ENCODE measurements at places on chromosomes 16 and 17.

- DNase-seq = peak; percentile 79
These were observed 792 bp upstream of the RAC3 start for GRCh38 chr17:82030470-82031302.

DNA sequence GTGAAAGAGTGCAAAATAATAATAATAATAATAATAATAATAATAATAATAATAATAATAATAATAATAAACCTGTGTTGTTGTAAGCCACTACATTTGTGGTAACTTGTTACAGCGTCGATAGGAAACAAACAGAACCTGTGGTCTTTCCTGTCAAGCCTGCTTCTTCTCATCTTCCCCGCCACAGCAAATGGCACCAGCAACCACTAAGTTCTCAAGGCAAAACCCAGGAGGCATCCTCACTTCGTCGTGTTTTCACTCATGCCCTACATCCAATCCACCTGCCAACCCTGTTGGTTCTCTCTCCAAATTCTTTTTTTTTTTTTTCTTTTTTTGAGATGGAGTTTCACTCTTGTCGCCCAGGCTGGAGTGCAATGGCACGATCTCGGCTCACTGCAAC, 34.2 kb downstream of the ITGAE start:
- no peak for DNase-seq

- DNase-seq = no peak
These were observed 93.9 kb downstream of the GSG1L start for GRCh38 chr16:27969574-27969973.

DNA sequence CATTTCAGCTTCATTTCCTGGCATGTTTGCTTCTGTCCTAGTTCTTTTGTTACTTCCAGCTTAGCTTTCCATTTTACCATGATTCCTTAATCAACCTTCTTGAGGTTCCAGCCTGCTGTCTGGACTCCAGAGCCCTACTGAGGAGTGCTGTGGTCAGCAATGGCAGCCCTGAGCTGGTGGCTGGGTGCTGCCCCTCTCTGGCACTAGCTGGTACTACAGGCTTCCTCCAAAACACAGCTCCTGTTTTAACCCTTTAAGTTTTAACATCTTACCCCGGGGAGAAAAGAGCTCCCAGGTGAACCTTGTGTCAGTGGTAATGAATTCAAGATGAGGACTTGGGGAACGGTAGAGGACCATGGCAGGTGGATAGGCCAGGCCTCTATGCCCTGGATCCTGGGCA, 395.5 kb downstream of the TMEM114 start:
- no peak for DNase-seq

GRCh38 chr17:1985686-1986085, 39.4 kb downstream of the RTN4RL1 start:
- DNase-seq = no peak

DNA sequence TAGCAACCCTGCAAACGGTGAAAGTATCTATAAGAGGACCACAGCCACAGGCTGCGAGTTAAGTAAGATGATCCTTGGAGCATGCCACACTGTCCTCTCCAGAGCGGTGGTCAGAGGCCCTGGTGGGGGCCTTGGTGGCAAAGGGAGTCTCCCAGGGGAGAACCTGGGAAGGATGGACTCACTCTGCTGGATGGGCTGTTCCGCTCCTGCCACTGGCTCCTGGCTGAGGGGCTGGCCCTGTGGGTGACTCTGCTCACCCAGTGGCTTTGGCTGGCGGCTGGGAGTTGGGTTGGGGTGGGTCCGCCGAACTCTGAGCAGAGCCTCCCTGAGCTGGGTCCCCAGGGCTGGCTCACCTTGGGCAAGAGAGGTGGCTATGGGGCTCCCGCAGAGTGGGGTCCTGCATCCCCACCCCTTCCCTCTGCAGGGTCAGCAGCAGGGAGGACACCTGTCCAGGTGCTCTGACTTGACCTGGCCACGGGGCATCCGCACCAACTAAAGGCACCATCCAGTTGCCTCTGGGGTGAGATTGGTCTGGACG, 7.3 kb downstream of the CDK5R1 start:
- DNase-seq = no peak

DNA sequence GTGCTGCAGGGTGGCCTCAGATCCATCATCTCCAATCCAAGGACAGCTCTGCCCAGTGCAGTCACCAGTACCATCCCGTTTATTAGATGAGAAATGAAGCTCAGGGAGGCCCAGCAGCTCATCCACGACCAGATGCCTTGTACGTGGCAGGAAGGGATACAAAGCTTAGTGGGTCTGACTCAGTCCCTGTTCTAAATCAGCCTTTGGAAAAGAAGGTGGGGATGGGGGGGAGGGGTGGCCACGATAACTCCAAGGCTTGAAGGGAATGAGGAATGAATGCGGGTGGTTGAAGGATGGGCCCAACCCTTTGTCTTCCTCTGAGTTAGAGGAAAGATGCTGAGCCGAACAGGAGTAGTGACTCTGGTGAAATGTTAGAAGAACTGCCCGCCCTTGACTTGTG, 25.8 kb downstream of the LLGL2 start:
- DNase-seq = no peak

- DNase-seq = no peak
These were observed 21.1 kb downstream of the FOXN1 start for GRCh38 chr17:28527181-28527681.

- no peak for DNase-seq
These were observed 33.1 kb downstream of the HS3ST2 start for GRCh38 chr16:22847100-22847499.

DNA sequence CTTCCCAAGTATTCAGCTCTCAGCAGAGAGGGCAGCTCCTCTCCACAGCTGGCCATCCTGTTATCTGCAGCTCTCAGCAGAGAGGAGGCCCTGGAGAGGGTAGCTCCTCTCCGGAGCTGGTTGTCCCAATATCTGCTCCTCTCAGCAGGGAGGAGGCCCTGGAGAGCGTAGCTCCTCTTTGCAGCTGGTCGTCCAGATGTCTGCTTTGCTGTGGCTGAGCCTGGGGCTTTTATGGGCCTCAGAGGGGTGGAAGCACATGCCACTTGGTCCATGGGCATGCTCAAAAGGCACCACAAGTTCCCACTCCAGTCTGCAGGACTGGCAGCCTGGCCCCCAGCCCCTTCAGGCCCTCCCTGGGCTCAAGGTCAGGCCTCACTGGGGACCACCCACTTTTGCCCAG, 314.3 kb downstream of the KCNJ2 start:
- DNase-seq = no peak

DNA sequence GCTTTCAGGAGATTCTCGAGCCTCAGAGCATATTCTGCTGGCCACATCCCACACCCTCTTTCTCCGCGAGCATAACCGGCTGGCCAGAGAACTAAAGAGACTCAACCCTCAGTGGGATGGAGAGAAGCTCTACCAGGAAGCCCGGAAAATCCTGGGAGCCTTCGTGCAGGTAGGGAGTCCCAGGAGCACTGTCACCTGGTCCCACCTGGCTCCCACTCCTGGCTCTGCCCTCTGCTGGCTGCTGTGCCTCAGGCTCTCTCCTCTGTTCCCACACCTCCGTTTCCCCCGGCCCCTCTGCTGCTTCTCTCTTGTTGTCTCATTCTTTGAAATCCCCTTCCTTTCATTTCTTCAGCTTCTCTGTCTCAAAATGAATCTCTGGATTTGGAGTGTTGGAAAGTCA, 16.4 kb downstream of the LPO start:
- no peak for DNase-seq

- no peak for DNase-seq
These were observed 631.3 kb upstream of the CA10 start for GRCh38 chr17:52789829-52790228.

DNA sequence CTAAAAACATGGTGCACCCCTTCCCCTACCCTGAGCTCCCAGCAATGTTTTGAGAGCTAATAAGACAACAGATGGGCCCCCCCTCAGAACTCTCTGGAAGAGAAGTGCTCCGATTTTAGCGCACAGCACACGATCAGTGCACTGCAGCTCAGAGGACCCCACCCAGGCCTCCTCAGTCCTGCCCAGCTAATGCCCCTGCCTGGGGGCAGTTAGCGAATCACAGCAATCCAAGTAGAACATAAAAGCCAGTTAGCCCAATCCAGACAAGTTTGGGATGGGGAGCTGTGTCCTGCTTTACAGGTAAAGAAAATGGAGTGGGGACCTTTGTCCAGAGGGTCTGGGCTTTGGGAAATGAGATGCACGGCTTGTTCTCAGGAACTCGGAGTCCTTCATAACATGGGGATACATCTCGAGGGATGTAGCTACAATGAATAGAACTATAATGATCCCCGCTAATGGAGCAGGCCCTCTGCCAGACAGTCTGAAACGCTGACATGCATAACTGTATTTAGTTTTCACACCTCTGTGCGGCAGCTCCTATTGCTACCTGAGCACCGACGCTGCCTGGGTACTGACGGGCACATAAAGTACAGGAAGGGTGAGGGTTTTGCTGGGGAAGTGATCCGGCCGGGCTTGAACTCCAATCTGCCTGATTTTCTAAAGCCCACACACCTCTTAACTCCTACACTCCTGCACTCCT, 29.7 kb upstream of the CDC42EP4 start:
- DNase-seq = no peak

DNA sequence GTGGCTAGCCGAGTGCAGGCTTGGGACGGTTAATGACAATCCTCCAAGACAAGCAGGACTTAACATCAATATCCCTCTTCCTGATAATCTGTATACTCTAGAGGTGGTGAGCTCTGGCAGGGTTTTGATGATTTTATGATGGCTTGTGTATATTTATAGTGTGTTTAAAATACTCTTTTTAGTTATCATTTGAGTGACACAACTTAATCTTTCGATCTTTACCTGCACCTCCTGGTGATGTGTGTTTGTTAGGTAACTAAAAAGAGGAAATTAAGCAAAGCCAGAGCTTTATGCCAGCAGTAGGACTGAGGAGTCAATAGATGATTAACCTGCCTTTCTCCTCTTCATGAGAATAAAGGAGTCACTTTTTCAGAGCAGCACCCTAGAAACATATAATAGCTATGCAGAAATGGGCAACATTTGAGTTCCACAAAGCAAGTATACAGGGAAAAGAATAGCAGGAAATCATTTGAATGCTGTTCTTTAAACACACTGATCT, 210.5 kb downstream of the IRX3 start:
- no peak for DNase-seq

DNA sequence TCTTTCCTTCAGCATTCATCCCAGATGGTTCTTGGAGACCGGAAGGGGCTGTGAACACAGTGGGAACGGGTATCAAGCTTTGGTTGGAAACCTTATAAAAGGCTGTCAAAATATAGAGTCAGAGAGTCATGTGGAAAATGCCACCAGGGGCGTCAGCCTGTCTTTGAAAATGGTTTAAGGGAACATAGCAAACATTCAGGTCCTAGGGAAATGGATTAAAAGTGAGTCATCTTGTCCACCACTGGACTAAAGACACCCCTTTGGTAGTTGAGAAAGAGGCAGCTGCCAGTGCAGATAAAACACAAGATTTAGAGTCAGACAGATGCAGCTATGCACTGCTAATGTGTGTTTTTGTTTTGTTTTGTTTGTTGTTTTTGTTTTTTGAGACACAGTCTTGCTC, 47.8 kb upstream of the BCO1 start:
- DNase-seq = no peak

DNA sequence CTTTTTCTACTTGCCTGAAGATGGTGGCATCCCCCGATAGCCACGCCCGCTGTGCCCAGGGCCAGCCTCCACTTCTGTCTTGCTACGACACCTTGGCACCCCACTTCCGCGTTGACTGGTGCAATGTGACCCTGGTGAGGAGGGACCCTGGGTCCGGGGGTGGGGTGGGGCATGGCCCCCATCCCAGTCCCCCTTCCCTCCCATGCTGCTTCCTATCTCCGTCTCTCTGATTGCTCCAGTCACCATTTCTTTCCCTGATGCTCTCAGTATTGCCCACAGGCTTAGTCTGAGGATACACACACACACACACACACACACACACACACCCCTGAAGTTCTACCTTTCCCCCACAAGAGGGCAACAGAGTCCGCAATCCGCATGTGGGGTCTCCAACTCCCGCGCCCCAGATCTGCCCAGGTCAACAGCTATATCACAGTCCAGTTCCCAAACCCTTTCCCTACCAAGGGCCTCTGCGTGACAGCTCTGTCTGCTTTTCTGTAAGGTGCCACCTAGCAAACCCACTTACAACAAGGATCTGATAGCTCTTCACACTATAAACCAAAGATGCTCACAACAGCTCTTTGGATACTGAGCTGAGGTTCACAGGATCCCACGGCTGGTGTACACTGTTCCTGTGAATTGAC, 3.4 kb downstream of the SGCA start:
- no peak for DNase-seq

DNA sequence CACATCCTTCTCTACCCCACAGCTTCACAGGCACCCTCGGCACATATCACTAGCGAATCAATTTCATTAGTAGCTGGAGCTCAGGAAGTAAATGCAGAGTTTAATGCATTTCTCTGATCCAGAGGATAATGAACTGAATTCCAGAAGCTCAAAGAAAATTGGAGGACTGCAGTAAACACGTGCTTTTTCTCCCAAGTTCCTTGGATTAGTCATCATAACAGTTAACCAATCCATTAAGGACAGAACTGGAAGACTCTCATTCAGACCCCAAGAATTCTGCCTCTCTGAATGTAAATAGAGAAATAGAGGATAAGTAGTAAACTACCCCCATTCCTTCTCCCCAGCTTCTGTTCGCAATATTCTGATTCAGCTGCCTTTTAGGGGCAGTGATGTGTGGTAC, 40.7 kb downstream of the DUSP14 start:
- no peak for DNase-seq
